ENCODE measurements at places on chromosomes 16 and 17.
A peak's percentile ranks its signal among the peaks of the same experiment; 100 is the strongest.

- no peak for DNase-seq
Observed at GRCh38 chr16:87549627-87550494, 52.4 kb upstream of the JPH3 start.

DNA sequence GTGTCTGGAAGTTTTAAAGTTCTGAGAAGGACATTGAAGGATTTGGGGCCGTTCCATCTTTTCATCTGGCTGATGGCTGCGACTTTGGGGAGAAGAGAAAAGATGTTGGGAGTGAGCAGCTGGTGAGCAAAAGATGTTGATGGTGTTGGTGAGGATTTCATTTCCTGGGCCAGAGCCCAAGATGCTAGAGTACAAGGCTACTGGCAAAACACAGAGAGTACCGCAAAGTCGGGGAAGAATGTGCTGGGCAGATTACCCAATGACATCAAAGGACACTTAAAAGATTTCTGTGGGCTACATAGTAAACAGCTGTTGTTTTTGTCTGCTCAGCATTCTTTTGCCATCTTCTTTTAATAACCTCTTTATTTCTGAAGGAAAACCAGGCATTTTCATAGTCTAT lies 49.4 kb upstream of the GAS7 start:
- no peak for DNase-seq

GRCh38 chr17:7219812-7220592 lies at the start of the genes ACADVL and DLG4:
Gene ACADVL, plus strand, starts transcription at chr17:7219938. Its CDS starts 47 bp downstream, at chr17:7219985.
Gene DLG4, minus strand, starts transcription at chr17:7219836.
- DNase-seq = peak; percentile 63

DNA sequence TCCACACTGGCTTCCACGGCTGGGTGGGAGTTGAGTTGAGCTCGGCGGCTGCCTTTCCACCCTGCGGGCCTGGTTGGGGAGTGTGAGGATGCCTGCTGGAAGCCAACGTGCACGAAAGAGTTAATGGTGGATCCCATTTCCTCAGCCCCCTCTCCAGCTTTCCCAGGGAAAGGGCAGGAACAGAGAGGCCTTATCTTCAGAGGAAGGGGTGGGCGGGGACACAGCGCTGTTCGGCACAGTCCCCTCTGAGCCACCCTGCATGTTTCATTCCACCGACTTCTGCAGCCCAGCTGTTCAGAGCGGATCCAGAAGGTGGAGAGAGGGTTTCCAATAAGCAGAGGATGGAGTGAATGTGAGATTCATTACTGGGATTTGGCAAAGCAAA lies 295.3 kb downstream of the SEC14L1 start:
- no peak for DNase-seq

GRCh38 chr16:79754501-79754900 lies 154.0 kb upstream of the MAF start:
- DNase-seq = no peak

DNA sequence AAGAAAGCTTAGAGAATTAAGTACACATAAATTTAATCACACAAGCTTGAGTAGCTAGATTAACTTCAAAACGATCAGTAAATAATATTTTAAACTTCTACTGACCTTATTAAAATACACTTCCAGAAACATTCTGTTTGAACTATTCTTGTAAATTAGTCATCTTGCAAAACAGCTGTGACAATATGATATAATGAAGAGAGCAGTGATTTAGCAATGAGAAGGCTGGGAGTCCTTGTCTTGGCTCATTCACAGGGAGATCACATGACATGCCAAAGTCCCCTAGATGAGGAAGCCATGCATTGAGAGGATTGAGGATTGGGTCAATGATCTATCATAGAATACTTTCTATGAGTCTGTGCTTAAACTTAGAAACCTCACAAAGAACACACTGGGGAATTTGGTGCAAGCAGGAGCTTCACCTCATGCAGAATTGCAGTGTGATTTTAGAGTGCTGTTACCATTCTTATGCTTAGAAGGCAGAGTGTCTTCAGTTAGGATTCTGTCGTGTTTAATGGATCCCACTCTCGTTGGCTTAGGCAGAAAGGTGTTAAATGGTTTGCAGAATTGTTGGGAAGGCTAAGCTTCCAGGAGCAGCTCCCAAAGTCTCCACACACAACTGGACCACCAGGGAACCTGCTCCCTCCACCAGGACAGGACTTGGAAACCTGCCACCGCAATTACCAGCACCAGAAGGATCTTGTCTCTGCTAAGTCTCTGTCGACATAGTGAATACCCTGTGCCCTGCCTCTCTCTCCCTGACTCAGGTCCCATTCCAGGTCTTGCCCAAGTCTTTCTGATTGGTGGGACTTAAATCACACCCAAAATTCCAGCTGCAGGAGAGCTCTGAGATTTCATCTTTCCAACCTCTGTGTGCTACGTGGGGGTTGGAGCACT lies 87.1 kb downstream of the USP22 start:
- no peak for DNase-seq

DNA sequence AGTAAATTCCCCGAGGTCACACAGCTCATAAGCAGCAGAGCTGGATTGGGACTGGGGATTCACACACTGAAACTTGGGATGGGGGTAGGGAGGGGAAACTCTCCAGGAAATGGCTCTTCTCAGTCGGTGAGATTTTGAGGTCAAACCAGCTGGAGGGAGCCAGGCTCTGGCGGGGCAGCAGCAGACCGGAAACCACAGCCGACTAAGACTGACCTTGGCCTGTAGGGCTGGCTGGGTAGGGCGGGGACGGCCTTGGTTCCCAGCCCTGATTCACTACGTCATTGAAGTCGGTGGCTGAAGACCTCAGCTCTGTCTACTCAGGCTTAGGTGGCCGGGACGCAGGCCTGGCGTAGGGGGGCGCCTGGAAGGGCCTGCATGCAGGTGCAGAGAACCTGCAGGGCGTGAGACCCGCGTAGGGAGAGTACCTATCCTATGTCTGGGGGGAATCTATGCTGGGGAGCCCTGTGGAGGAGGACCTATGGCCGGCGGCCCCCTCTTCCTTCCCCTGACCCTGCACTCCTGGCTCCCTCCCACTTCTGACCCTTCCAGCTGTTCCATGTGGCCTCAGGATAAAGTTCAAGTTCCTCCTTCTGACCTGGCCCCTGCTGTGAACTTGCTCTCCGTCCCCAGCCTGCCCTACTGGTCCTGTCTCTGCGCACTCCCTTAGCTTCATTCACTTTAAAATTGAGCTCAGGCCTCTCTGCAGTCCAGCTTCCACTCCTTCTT lies 11.9 kb upstream of the SLC4A1 start:
- DNase-seq = no peak

DNA sequence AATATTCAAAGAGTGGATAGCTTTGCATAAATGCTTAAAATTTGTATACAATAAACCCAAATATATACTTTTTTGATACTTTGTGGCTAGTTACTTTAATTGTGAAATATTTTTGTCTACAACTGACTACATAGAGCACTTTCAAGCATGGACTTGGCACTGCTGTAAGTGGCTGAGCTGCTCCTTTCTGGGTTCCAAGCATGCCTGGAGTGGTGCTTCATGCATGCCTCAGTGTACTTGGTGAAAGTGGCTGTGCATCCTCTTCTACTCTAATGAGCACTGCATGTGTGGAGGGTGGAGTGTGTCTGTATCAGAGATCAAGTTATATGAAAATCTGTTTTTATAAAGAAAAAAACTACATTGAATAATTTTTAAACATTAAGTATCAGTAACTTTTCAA lies 94.1 kb downstream of the OMG start:
- DNase-seq = no peak

Measured in activated naive CD4-positive, alpha-beta T cell (primary cell).